Stimulated activated memory B cell treated with anti-CD40 and anti-IgM and Interleukin-4, amounts not matched to agents 10 μg/mL and 1 μg/mL and 100 μg/mL, for 72 hours (primary cell): ENCODE measurements at places on chromosomes 12 and 14.

GRCh38 chr12:6627616-6628015 is 8.1 kb downstream of the LPAR5 start:
- ATAC-seq: peak; percentile 37

- no peak for ATAC-seq
Measured at GRCh38 chr12:113293100-113293499, 41.8 kb downstream of the SLC8B1 start.

- no peak for ATAC-seq
Measured at GRCh38 chr14:35669782-35670181, 135.8 kb downstream of the INSM2 start.

- peak; percentile 52 for ATAC-seq
Measured at GRCh38 chr12:124939079-124939420, 24.6 kb upstream of the UBC start.

- ATAC-seq: no peak
Measured at GRCh38 chr14:51822499-51822898, 37.9 kb upstream of the GNG2 start.

- ATAC-seq: no peak
Measured at GRCh38 chr14:106547735-106548434, 1021.5 kb downstream of the TMEM121 start.

- ATAC-seq: no peak
Measured at GRCh38 chr14:84456946-84457345, 1073.0 kb upstream of the FLRT2 start.

DNA sequence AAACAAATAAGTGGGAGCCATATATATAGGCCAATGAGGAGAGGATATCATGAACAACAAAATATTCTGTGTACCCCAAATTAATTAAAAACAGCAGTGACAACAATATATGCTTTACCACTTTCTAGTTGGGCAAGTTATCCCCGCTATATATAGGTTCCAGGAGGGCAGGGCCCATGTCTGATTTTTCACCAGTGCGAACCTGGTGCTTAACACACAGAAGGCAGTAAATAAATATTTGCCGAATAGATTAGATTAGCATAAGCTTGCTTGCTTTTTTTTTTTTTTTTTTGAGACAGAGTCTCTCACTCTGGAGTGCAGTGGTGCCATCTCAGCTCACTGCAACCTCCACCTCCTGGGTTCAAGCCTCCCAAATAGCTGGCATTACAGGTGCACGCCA is 3.4 kb upstream of the MIP start:
- no peak for ATAC-seq

DNA sequence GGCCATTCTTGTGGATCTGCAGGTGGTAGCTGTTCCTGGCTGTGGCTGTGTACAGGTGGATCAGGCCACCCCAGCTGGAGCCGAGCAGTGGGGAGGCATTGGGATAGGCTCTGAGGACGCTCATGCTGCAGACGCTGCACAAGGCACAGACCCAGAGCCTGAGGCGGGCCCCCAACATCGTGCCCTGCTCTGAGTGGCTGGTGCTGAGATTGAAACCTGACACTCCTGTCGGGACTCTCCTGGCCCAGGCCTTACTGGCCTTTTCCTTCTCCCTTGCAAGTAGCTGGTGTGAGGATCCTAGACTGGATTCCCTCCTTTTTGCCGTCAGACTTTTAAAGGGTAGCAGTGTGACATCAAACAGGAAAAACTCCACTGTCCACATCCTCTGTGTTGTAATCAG is at the start of gene FGF23:
TSS of gene FGF23 (minus strand) at position 308 of the 400 bp plus-strand sequence. CDS start at position 178, 130 bp downstream.
- no peak for ATAC-seq

GRCh38 chr14:100586403-100587085 is 673 bp downstream of the BEGAIN start:
- ATAC-seq: no peak

GRCh38 chr12:30286345-30286926 is 409.2 kb downstream of the IPO8 start:
- no peak for ATAC-seq

DNA sequence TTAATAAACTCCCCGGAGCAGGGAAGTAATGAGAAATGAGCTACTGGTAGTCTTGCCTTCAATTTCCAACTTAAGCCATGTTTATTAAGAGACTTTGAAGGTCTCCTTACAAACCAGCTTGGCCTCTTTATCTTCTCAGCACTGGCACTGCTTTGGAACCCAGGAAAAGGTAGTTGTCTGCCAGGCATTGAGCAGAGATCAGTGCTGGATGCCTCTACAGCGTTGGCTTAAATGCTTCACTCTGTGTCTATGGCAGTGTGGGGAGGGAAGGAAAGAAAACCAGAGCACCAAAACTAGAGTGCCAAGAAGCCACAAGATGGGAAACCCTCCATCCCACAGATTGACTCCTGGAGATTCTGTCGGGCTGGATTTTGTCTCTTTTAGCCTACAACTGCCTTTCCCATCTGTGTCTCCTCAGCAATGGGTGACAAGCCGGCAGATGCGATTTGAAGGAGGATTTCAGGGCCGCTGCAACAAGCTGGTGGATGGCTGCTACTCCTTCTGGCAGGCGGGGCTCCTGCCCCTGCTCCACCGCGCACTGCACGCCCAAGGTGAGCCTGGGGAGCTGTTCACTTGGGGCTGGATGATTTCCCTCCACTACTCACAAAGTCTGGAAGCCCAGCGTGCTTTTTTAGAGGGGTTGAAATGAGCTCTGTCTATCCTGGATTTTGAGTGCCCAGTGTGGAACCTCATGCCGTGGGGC is 57.3 kb downstream of the FNTB start:
- no peak for ATAC-seq

DNA sequence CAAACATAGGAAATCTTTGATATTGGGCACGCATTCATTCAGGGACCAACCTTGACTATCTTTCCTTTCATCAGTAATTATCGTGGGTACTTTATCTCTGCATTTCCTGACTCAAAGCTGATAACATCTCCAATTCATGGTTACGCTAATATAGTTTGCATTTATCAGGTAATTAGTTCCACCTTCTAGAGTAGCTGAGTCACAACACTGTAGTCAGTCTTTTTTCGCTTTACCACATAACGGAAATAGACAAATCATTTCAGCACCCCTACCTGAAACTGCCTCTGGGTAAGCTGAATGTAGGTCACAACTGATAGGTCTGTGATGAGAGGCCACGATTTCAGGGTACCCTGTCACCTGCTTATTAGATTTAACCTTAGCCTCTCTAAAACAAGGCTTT is 36.7 kb upstream of the IL22 start:
- ATAC-seq: peak; percentile 87

GRCh38 chr12:27818401-27818918 is 38.4 kb upstream of the MANSC4 start:
- no peak for ATAC-seq

DNA sequence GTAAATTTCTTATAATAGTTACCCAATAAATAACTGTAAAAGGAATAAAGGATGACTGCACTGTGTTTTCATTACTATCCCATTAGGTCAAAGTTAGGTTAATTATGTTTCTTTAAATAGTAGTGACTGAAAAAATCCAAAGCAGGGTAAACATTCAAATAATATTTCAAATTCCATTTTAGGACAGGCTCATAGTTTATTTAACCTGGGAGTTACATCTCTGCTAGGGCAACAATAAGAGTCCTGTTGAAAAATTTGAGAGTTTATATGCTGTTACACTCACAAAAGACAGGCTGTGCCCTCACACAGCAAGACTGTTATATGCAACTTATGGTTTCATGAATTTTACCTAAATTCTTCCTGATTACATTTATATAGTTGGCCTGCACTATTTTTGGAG is 8.0 kb downstream of the ERP27 start:
- no peak for ATAC-seq

DNA sequence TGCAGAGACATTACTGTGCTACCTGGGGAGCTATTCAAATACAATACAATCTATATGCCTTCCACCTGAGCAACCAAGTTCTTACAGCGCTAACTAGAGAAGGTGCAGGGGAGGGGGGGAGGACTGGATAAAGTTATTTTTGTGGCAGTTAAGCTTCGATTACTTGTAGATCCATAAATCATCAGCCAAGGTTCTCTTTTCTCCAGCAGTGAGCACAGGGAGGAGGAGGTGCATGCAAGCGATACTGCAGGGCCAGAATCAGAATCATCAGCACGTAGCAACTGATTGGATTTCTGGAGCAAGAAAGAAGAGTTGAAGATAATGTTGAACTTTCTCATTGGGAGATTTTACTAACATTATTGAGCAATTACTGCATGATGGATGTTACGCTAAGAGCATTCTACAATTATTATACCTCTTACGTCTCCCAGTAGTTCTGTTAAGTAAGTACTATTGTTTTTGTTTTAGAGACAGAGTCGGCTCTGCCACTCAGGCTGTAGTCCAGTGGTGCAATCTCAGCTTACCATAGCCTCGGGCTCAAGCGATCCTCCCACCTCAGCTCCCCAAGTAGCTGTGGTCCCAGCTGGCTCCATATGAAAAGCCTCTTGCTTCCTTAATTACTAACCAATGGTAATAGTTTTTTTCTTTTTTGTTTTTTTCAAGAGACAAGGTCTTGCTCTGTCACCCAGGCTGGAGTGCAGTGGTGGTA is 74.6 kb upstream of the EEA1 start:
- ATAC-seq: no peak

DNA sequence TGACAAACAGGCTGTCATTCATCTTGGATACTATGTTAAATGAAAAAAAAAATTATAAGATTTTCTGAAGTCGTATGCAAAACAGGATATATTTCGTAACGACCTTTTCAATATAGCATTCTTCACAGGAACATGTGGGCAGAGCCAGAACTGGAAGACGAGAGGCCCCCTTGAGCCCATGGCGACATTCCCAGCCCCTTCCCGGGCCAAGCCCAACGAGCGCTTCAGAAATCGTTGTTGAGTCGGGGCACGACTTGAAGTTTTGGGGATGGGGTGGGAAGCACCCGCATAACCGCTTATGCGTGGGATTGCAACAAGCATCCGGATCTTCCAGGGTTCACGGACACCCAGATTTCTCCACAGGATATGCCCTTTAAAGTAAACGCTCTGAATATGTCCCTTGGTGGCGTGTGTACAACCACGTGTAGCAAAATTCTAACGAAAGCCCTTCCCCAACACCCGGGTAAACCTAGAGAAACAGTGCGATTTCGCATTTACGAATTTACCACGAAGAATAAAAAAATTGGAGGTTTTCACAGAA is 736 bp downstream of the C14orf39 start:
- ATAC-seq: no peak

- no peak for ATAC-seq
Measured at GRCh38 chr12:16165506-16165905, 112.0 kb downstream of the SLC15A5 start.

- ATAC-seq: no peak
Measured at GRCh38 chr12:108237272-108237671, 101.8 kb downstream of the CMKLR1 start.

GRCh38 chr14:89336338-89336737 is 80.7 kb downstream of the FOXN3 start:
- peak; percentile 65 for ATAC-seq

- ATAC-seq: no peak
Measured at GRCh38 chr12:78236264-78236663, 405.6 kb downstream of the NAV3 start.

DNA sequence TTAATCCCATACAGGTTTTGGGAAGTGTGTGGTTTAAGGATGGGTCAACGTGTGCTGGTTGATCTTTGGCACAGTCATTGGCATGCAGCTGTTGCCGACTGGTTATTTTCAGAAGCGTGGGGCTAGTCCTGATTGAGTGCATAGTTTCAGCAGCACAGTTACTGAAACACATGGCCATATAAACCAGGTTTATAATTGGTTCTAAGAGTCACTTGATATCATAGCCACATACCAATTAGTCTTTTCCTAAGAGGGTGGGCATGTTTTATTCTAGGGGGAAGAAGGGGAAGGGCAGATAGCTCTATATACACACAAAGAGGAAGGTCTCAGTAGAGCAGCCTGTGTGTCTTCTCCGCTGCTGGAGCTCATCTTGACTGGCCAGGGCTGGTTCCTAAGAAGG is 11.0 kb upstream of the RPS6KL1 start:
- ATAC-seq: no peak
